Endothelial cell of coronary artery (primary cell): ENCODE measurements at places on chromosomes 12 and 14. TPM values are rescaled to one million over a fixed set of nuclear protein-coding genes. Genes with fewer than 3 reads are reported as not detected.

The ITGB7 gene
- total RNA-seq, result 0.18 and 0.38 TPM in 2 replicates

The SLC16A7 gene
- 5.5 and 9.4 TPM in 2 replicates for total RNA-seq

The GRIP1 gene
- 0.09 TPM in 2 replicates for total RNA-seq

The KLRC4 gene
- total RNA-seq, result not detected in 2 replicates

The LBHD2 gene
- not detected in 2 replicates for total RNA-seq

The CARMIL3 gene
- total RNA-seq, result 0.09 TPM in 1 of 2 replicates, not detected in the other

The JAG2 gene
- total RNA-seq, result 96.3 and 97.8 TPM in 2 replicates

The CLEC2A gene
- total RNA-seq, result not detected in 2 replicates

The TMEM119 gene
- under 0.01 and 0.27 TPM in 2 replicates for total RNA-seq

The PTGDR gene
- total RNA-seq, result not detected in 2 replicates
